Hepatic stellate cell (primary cell): ENCODE measurements at places on chromosomes 13 and 19.

DNA sequence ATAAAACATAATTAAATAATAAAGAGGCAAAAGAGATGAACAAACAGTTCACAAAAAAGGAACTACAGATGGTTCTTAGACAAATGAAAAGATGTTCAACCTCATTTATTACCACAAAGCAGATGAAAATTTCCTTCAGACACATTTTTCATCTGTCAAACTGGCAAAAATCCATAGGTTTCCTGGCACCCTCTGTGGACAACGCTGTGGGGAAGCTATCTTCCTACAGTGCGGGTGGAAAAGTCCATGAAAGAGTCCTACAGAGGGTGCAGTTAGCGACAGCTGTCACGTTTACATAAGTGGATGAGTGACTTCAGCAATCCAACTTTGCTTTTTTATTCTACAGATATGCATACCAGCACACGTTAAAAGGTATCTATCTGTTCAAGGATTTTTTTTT lies 30.3 kb upstream of the PDCD5 start:
- DNase-seq, result no peak

GRCh38 chr13:74301258-74301935 lies 167.2 kb upstream of the KLF12 start:
- DNase-seq, result no peak

DNA sequence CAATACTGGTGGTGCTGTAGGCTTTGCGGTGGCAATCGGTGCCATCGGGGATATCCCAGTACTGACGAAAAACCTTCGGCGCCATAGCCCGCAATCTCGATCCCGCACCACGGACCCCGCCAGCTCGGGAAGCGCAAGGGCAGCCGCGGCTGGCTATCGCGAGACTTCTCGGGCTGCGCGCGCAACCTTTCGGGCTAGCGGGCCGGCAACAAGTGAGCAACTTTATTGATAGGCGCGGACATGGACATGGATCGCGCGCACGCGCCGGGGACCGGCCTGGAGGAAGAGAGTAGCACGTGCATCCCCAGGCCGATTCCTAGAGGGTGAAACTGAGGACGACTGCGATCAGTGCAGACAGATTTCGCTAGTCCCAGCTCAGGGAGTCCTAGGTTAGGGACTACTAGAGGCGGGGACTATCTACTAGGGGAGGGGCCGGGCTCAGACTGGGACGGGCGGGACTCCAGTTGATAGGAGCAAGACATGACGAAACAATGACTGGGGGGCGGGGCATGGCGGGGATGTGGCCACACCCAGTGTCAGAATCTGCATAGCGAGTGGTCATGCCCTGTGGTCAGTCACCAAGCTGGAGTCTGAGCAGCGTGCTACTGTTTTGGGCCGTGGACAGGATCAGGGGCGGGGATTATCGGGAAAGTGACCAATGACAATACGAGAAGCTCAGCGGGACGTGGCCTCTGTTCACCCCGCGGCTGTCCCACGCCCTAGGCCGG lies at the start of gene NDUFA11:
Gene NDUFA11 (minus strand): TSS at position 167 of the 728 bp plus-strand sequence. CDS start 82 bp downstream, at position 85.
- DNase-seq, result peak; percentile 96

DNA sequence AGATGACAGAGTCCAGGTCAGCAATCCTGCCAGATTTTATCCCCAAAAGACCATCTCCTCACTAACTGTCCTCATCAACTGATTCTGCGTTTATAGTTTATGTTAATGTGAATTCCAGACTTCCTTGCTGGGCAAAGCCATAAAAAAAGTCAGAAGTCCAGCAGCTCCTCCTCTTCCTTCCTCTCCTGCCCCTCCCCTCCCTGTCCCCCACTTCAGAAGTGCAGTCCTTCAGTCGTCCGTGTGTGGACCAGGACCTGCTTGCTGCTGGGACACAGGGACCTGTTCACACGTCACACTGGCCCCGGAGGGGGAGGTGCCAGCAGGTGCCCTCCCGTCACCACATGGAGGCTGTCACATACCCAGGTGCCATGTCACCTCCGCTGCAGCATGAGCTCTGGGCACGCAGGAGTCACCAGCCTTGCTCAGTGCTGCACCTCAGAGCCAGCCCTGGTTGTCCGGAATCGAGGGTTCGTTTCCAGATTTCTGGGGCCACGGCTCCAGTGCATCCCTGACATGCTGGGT lies 4.0 kb upstream of the MCF2L start:
- no peak for DNase-seq

- no peak for DNase-seq
Observed at GRCh38 chr13:105915146-105915850, 620.2 kb downstream of the EFNB2 start.

DNA sequence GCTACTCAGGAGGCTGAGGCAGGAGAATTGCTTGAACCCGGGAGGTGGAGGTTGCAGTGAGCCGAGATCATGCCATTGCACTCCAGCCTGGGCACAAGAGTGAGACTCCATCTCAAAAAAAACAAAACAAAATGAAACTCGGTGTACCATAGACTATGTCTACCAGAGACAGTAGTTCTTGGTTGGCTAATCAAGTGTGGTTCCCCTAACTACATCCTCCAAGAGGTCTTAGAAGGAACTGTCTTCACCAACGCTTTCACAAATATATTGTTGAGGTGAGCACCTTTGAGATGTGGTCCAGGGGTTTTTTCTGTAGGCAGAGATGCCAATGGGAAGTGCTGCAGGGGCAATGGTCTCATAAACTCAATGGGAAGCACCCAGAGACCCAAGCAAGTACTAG lies 48.0 kb downstream of the RFC3 start:
- DNase-seq, result no peak

- DNase-seq, result no peak
Observed at GRCh38 chr19:35397064-35397463, 26.2 kb downstream of the GPR42 start.

DNA sequence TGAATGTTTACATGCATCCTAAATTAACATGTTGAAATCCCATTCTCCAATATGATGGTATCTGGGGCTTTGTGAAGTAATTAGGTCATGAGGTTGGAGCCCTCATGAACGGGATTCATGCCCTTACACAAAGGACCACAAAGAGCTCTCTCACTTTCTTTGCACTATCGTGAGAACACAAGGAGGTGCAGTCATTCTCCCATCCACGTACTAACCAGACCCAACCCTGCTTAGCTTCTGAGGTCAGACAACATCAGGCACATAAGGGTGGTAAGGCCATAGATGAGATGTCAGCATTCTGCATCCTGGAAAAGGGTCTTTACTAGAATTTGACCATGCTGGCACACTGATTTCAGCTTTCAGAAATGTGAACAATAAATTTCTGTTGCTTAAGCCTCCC lies 1211.9 kb upstream of the MIR17HG start:
- no peak for DNase-seq

GRCh38 chr19:47099576-47100050 lies 14.0 kb downstream of the ZC3H4 start:
- no peak for DNase-seq

DNA sequence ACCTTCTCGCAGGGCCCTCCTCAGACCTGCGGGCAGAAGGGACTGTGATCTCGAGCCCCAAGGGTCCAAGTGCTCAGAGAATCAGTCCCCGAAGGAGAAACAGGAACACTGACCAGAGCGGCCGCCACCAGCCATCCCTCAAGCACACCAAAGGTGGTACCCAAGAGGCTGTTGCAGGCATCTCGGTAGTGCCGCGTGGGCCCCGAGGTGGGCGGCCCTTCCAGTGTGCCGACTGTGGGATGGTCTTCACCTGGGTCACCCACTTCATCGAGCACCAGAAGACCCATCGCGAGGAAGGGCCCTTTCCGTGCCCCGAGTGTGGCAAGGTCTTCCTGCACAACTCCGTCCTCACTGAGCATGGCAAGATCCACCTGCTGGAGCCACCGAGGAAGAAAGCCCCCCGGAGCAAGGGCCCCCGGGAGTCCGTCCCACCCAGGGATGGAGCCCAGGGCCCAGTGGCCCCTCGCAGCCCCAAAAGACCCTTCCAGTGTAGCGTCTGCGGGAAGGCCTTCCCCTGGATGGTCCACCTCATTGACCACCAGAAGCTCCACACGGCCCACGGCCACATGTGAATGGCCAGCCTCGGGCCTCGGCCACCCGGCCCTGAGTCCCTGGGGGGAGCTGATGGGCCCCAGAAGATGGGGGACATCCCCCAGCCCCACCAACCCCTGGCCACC lies 5.5 kb upstream of the ZNF135 start:
- no peak for DNase-seq

DNA sequence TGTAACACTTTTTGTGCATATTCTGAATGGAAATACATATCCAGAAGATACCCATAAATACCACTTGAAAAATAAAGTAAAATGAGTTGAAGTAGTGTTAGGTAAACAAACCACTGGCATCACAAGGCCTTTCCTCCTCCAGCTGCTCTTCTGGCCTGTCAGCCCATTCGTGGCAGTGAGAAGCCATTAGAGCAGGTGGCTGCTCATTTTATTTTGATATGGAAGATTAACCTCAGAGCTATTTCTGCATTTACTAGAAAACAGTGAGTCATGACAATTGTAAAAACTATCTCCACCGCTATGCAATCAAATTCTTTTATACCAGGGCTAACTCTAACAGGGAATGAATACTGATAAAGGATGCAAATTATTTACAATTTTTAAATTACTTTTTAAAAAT lies 2898.1 kb downstream of the PCDH9 start:
- DNase-seq, result no peak

DNA sequence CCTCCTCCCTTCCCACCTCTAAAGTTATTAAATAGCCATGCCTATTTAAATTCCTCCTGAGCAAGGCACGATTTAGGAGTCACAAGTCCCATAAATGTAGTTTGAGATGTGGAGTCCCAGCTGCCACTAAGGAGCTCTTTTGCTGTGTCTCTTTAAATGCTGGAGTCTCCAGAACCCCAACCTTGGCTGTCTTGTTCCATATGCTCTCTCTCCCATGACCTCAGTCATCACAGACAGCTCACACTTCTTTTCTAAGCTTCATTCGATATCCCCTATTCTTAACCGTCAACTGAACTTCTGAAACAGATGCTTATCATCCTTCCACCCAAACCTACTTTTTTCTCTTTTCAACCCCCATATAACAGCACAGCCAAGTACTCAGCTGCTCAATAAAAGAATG lies 197.1 kb downstream of the VWA8 start:
- no peak for DNase-seq

DNA sequence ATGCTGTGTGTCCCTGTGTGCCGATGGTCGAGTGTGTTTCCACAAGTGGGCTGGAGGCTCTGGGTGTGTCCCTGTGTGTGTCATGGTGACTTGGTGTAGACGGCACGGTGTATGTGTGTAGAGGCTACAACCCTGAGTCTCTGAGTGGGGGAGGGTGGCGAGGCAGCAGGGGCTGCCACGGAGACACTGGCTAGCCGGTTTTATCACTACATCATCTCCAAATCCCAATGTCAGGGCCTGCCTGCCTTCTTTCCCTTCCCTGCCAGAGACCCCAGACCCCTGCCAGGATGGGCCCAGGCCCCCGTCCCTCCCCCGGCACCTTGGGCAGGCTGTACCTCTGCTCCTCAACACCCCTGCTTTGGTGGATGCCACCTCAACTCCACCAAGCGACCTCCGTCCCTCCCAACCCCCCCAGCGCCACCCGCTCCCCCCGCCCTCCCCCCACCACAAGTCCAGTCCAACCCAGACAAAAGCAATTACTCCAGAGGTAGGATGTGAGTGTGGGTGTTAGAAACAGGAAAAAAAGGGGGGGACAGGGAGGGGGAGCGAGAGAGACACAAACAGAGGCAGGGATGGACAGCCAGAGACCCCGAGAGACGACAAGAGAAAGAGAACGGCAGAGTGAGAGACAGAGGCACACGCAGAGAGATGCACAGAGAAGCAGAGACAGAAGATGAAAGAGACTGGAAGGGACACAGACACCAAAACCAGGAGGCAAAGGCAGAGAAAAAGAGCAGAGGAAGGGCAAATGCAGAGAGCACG lies 21.6 kb upstream of the POU2F2 start:
- no peak for DNase-seq

DNA sequence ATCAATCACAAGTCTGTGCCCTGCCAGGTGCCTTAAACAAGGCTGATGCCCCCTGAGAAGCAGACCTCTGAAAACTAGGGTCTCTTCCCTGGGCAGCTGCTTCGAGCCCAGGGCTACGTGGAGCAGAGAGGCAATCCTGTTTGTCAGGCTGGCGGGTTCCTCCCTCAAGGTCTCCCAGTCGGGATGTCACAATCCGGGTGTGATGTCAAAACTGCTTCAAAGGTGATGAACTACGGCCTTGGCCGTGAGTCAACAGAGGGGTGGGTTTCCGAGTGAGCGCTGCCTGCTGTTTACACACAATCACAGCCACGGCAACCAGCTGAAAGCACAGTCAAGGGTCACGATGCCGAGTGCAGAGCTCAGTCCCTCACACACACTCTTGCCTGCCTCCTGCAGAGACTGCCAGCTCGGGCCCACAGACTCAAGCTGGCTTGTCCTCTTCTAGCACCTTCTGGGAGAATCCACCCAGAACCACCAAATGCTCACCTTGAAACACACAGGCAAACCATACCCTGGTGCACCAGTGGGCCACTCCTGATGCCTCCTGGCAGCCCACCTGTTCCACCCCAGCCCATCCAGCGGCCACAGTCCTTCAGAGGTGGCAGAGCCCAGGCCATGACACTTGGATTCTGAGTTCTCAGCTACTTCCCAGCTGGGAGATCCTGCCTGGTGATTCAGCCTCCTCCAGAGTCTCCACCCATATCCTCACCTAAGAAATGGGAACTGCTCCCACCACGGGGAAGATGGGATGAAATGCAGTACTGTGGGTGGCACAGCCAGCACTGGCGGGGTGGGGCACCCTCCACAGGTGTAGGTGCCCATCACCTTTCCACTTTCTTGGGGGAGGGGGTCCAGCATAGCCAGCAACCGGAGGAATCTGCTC lies 6.8 kb downstream of the ELL start:
- peak; percentile 45 for DNase-seq

DNA sequence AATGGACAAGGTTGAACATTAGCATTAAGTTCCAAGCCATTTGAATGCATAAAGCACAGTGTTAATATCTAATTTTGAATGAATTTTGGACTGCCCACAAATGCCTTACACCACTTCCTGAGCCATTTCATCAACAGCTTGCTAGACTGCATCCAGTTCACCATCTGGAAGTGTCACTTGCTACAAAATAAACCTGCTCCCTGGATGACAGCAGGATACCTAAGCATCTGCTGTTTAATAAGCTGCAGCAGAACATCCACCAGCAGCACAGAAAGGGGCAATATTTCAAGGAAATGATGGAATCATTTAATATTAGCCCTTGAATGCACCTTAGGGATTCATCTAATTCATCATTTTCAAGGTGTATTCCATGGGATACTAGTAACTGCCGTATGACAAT lies 76.6 kb upstream of the PCDH9 start:
- no peak for DNase-seq

DNA sequence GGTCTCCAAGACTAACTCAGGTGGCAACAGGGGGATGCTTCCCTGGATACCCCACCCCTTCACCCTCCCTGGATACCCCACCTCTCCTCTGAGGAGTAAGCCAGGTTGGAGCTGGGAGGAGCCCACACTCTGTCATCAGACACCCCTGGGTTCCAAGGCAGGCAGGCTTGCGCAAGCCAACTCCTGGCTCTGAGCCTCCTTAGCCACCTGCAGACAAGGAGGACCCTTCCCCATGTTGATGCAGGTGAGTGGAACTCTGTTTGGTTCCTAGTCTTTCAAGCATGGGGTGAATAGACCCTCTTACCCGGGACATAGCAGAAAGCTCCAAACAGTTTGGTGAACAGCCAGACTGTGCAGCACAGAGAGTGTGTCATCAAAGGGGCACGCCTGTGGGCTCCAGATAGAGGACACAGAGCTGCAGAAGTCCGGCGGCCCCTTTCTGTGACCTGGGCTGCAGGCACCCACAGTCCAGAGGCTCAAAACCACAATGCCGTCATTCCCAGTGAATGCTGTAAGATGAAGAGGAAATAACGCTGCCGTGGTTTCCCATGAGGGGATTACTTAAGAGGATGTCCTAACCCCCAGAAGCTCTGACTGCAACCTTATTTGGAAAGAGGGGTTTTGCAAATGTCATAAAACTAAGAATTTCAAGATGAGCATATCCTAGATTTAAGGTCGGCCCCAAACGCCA lies 12.1 kb upstream of the HAS1 start:
- DNase-seq, result no peak
